ENCODE measurements at places on chromosomes 5 and 9.
A peak's percentile ranks its signal among the peaks of the same experiment; 100 is the strongest.

GRCh38 chr9:20996809-20997208 lies 34.6 kb downstream of the HACD4 start:
- DNase-seq = no peak

DNA sequence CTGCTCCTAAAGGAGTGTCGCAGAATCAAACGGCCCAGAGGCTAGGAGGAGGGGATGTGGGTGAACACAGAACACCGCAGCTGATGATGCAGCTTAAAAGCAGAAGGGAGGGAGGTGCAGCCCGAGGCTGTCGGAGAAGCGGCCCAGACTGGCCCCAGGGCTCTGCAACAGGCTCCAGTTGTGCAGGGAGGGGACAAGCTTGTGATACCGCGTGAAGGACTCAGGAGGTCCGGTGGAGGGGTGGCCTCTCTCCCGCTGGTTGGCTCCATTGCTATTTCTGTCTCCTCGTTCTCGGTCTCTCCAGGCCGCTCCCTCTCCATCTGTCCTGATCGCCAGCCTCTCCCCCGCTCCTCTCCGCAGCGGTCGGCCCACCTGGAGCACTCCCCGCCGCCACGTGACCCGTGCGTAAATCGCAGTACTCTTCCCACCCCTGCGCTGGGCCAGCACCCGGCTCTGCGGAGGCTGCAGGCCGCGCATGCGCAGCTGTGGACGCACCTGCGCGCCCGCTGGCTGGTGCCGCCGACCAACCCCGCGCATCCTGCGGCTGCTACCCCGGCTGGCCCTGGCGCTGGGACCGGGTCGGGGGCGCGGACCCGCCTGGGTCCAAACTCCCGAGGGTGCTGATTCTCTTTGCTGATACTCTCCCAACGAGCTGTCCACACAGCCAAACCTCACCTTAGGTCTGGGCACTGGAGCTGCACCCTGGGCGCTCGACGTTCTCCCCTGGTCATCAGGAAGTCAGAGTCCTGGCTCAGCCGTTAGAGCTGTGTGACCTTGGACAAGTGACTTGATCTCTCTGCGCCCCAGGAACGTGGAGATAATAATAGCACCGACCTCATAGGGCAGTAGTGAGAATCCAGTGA lies 3.7 kb upstream of the STXBP1 start:
- peak; percentile 53 for DNase-seq

DNA sequence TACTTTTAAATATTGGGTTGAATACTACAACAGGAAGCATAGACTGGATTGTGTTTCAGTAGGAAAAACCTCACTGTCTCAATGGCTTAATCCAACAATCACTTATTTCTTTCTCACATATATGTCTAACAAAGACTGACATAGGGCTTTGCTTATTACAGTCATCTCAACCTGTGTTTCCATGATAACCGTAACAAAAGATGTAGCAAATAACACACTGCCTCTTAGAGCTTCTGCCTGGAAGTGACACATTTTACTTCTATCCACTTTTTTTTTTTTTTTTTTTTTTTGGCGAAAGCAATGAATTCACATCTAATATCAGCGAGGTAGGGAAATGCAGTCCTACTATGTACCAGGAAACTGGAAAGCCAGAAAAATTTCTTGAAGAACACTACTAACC lies 204.9 kb upstream of the CDKN2B start:
- DNase-seq = no peak

GRCh38 chr5:81708889-81709288 lies 42.0 kb downstream of the SSBP2 start:
- no peak for DNase-seq

DNA sequence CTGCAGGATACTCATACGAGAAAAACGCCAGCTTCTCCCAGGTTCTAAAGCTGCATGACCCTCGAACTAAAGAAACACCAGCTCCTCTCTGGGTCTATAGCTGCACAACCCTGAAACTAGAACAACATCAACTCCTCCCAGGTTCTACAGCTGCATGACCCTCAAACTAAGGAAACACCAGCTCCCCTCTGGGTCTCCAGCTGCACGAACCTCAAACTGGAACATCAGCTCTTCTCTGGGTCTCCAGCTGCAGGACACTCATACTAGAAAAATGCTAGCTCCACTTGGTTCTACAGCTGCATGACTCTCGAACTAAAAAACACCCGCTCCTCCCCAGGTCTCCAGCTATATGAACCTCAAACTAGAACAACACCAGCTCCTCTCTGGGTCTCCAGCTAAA lies 811.1 kb downstream of the CDH9 start:
- DNase-seq = no peak

DNA sequence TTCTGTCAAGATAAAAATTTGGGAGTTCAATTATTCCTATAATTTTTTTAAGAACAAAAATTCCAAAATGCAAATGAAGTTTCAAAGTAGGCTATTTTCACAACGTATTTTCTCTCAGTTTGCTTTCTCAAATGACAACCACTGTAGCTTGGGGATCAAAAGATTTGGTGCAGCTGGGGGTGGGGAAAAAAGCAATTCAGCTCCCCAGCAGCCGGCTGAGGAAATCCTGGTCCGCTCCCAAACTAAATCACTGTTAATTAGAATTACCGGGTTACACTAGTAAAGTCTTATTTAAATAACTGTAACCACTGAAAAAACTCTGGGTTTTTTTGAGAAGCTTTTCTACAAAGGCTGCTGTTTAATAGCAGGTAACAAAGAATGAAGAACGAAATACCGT lies 5.7 kb downstream of the NR6A1 start:
- DNase-seq = no peak

DNA sequence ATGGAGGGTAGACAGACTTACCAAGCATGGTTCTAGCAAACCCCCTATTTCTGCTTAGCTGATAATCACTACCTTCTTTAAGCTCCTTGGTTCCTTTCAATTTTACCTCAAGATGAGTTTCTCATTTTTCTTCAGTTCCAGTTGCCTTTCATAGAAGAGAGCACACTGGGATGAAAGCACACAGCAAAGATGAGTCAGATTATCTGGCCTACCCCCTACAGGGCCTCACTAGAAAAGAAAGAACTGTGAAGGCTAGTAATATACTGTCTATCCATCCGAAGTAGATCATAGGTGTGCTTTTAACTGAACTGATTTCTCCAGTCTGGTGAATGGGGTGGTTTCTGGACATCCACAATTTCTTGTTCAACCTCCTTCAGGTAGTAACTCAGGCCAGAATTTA lies 122.5 kb downstream of the TRPM3 start:
- DNase-seq = no peak

- no peak for DNase-seq
These were observed 70.4 kb upstream of the ANKRD55 start for GRCh38 chr5:56303511-56303910.

DNA sequence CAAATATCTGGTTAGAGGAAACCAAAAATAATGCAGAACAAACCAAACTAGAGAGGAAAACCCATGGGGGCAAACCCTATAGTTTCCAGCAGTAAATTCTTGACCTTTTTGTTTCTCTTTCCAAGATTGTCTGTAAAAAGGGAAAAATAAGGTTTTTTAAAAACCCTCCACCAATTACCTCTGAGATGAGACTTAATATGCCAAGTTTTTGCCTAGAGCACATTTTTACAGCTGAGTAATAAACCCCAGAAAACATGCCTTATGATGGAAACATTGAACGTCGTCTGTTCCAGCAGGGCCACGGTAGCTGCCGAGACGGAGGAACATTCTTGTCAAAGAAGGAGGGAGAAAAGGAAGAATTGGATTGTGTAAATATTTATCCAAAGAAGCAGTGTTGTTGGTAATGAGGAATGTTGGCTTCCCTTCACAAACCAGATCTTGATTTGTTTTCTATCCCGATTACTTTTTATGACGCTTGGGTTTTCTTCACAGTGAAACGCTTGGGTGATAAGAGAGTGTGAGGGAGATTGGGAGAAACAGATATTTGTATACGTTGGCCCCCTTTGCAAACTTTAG lies 17.3 kb upstream of the MSX2 start:
- DNase-seq = no peak

DNA sequence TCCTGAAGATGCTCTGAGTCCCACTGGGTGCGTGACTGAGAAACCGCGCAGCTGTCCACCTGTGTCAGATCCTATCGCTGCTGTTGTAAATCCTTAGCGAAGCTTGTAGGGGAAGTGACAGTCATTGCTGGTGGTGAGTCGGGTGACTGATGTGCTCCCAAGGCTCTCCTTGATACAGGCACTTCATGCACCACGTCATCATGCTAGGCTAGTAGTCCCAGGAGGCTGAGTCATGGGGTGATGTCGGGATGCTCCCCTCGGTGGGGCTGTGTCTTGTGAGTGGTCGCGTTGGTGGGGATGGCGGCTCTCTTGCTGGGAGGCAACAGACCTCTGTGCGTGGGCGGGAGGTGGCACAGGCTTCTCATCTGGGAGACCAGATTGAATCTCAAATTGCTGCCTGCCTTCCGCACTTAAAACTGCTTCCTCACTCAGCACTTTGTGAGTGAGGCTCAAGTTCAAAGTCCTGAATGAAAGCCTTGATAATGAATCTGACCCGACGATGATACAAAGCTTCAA lies 84.7 kb downstream of the CSNK1A1 start:
- no peak for DNase-seq

- DNase-seq = no peak
These were observed 82.8 kb upstream of the TAS2R1 start for GRCh38 chr5:9712911-9713310.
